Stimulated activated memory B cell treated with anti-CD40 and anti-IgM and Interleukin-4, amounts not matched to agents 10 μg/mL and 1 μg/mL and 100 μg/mL, for 72 hours (primary cell): ENCODE measurements at places on chromosomes 1 and 21.

GRCh38 chr1:244732851-244733450 is 80.0 kb downstream of the DESI2 start:
- no peak for ATAC-seq

DNA sequence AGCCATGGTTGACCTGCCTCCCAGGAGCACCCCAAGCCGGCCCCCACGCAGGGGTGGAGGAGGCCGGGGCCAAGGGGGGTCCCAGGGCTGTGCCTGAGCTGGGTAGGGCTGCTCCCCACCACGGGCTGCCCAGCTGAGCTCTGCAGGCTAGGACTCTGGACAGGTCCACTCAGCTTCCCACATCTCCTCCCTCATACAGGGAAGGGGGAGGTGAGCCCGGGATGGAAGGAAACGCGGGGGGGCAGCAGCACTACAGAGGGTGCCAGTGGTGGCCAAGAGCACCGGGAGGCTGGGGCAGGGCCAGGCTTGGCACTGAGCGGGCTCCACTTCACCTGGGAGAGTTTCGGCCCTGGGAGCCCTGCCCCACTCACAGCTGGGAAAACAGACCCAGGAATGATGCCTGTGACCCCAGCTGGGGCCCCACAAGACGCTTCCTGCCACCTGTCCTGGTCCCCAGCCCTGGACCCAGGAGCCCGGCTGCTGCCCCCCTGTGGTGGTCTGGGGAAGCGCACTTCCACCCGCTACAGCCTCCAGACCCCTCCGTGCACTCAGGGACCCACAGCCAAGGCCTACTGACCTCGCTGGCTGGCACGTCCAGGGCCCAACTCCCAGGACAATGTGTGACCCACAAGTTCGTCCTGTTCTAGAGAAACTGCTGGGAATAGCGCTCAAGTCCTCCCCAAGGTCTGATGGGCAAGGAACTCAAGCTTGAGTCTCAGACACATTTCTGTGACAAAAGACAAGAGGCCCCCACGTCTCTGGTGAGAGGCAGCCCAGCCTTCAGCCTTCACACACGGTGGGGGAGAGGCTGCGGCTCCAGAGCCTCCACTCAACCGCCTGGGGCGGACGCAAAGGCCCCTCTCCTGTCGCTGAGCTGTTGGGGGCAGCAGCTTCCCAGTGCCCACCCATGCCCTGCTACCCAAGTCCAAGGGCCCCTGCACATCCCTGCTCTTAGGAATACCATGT is 3.0 kb downstream of the AURKAIP1 start:
- ATAC-seq = peak; percentile 47

- ATAC-seq = no peak
These were observed 70.6 kb downstream of the FNBP1L start for GRCh38 chr1:93518516-93518915.

- no peak for ATAC-seq
These were observed 80.2 kb downstream of the VPS13D start for GRCh38 chr1:12309783-12310742.

GRCh38 chr1:99332561-99332960 is 68.3 kb downstream of the PLPPR4 start:
- ATAC-seq = no peak

DNA sequence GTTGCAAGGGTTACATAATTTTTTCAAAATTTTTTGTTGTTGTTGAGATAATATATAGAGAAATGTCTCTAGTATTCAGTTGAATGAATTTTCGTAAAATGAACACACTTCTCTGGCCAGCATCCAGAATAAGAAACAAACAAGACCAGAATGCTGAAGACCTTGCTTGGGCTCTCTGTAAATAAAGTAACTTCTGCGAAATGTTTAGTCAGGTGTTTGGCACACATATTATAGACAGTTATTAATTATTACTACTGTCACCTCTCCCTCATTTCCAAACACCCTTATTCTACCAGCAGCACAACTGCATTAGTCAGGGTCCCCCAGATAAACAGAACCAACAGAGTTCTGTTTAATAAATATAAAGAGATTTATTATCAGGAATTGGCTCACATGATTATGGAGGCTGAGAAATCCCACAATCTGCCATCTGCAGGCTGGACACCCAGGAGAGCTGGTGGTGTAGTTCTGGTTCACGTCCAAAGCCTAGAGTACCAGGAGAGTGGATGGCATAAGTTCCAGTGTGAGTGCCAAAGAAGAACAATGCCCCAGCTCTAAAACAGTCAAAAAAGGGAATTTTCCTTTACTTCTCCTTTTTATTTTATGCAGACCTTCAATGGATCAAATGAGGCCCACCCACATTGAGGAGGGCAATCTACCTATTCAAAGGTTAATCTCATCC is 44.1 kb upstream of the KCND3 start:
- ATAC-seq = no peak

DNA sequence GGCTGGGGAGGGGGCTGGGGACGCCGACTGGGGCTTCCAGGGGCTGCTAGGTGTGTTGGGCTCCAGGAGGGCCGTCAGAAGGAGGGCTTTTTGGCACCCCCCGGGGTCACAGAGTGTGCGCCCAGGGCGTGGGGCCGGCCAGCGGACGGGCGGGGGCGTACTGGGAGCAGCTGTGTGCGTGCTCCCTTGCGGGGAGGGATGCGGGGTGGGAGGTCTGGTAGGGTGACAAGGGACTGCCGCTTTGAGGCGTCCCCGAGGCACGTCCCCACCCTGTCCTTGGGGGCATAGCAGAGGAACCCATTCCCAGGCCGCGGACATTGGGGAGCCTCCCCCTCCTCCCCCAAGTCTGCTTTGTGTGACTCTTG is 1.1 kb downstream of the FOXO6 start:
- ATAC-seq = no peak

DNA sequence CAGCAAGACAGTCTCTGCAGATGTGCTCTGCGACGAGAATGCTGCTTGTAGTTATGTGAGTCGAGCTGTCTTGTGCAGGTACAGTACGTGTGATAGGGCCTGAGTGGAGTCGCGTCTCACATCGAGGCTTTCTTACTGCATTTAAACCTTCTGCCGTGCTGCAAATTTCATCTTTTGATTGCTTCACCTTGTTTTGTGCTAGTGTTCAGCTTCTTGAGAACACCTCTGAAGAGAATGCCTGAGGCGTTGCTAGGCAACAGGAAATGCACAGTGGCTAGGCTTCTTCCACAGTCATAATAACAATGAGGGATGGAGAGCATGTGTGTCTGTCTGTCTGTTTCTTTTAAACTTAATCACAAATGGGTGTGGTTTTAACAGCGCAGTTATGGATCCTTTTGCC is 52.9 kb downstream of the MRPS6 start:
- no peak for ATAC-seq

DNA sequence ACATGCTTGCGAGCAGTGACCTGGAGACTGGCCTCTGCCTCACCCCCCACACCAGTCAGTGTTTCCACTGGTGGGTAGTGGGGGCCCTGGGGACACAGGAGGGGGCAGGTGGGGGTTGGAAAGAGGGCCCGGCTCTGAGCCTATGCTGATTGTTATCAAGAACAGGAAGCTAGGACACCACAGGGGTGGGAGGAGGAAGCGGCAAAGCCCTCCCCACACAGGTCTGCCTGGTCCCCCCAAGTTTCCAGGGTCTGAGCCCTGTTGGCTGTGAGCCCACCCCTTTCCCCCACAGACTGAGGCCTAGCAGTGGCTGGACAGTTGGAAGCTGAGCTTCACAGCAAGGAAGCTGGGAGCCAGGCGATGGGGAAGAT is 1.6 kb upstream of the PTPN7 start:
- peak; percentile 61 for ATAC-seq

GRCh38 chr1:17067069-17067426 is 13.2 kb upstream of the SDHB start:
- ATAC-seq = no peak

- ATAC-seq = no peak
These were observed 33.5 kb upstream of the PIGV start for GRCh38 chr1:26754086-26754874.

DNA sequence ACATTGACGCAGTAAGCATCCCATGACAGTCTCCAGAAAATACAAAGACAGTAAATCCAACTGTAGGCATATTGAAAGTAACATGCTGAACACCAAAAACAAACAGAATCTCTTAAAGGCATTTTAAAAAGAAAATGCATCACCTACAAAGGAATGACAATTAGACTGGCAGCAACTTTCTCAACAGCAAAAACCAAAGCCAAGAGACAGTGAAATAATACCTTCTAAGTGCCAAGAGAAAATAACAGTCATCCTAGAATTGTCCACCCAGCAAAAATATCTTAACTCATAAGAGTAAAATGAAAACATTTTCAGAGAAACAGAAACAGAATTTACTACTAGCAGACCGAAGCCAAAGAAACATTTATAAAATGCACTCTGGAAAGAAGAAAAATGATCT is 20.0 kb downstream of the CCDC185 start:
- ATAC-seq = no peak

- ATAC-seq = no peak
These were observed 10.0 kb downstream of the PCSK9 start for GRCh38 chr1:55049271-55049913.
